ENCODE measurements at places on chromosomes 11 and 22.

DNA sequence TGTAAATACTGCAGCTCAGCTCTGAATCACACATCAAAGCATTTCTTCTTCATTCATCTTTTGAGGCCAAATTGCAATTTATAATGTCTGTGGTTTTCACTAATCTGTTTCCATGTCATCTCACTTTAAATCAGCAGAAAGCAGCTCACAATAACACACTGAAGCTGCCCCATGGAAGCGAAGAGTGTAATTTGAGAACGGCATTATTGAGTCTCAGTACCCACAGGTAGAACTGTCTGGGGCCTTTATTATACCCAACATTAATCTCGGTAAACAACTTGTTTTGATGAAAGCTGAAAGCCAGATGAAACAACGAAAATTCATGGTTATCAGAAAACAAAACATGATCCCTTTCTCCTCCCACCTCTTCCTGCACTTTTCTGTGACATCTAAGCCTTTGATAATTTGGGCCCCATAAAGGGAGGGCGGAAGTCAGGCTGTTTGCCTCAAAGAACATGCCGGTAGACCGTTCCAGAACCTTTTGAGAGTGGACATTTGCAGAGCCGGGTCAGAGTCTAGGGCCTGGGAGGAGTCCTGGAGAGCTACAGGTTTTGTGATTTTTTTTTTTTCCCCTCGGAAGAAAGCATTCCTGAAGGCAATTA is 68.2 kb upstream of the SESN3 start:
- DNase-seq: no peak

- DNase-seq: no peak
Measured at GRCh38 chr11:75834728-75835127, 19.7 kb downstream of the UVRAG start.

DNA sequence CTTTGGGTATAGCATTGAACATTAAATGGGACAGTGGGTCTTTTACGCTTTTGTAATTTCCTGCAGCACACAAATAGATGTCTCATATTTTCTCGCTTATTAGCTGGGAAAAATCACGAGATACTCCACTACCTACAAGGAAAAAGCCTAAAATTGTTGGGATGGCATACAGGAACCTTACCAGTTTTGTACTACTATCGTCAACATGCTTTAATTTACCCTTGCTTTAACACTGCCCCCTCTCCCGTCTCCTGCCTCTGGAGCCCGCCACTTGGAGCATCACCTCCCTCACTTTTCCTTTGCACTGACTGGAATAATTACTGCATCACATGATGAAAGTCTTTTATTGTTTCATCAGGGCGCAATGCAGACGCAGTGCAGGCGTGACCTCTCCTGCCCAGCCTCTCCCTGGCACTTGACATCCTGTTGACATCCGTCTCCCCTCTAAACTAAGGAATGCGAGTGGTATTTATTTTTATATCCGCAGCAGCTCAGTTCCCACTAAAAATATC is 1.0 kb upstream of the FNBP4 start:
- no peak for DNase-seq

- no peak for DNase-seq
Measured at GRCh38 chr11:109728056-109728455, 306.1 kb downstream of the C11orf87 start.

- DNase-seq: no peak
Measured at GRCh38 chr11:115741376-115742107, 237.3 kb upstream of the CADM1 start.

DNA sequence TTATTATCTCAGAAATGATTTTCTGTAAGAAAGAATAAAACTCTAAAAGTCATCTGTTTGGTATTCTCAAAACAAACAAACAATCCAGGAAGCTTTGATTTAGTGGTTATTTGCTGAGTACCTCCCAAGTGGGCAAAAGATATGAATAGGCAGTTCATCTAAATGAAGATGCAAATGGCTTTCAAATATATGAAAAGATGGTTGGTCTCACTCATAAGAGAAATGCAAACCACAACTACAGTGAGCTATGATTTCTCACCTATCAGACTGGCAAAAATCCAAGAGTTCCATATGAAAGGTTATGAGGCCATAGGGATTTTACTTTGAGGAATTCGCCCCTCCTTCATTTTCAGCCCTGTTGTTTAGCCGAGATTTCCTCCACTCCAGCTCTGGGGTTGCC is 11.3 kb upstream of the P2RY2 start:
- DNase-seq: no peak
